ENCODE measurements at places on chromosomes 2 and 18.

DNA sequence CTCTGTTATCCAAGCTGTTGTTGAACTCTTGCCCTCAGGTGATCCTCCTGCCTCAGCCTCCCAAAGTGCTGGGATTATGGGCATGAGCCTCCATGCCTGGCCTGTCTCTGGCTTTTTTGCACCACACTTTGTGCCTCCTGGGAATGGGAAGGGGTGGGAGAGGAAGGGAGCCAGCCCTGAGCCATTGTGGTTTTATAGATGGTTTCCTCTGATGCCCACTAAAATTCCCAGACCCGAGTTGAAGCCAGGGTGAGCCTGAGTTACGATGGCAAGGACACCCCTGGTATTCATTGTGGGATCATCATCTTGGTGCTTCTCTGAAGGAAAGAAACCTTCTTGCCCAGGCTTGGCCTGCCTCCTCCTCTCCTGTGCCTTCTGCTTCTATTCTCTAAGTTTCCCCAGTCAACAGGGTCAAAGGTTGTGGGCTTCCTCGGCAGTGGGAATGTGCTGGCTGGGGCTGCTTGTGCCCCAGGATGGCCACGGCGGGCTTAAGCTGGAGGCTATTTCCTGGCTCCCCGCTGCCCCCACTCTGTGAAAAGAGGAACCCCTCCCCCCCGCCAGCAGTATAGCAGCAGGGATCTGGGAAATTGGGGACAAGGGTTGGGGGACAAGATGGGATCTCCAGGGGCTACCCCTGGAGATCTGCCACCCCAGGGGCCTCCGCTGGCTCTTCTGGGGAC, 106.2 kb downstream of the STPG4 start:
- DNase-seq, result no peak

DNA sequence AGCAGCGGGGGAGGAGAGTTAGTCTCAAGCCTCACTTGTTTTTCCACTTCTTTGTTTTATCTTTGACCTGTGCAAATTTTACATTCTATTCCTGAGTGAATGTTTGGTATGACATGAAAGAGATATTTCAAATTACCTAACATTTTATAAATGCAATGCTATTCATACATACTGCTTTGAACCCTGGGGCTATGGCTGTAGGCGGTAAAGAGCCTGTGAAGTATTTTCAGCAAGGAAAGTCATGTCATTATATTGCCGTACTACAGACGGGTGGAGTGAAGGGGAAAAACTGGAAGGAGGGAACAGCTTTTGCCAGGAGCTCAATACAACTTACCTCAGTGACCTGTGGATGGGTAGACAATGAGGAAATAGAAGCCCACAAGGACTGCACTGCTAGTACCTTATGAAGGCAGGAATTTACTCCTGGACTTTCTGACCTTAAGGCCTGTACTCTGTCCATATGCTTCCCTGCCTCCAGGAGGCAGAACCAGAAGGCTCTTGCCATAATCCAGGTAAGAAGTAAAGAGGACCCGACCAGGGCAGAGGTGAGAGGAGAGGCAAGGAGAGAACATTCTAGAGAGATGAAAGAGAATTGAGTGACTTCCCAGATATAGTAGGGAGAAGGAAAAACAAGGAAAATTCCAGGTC, 28.4 kb upstream of the TET3 start:
- DNase-seq, result no peak

DNA sequence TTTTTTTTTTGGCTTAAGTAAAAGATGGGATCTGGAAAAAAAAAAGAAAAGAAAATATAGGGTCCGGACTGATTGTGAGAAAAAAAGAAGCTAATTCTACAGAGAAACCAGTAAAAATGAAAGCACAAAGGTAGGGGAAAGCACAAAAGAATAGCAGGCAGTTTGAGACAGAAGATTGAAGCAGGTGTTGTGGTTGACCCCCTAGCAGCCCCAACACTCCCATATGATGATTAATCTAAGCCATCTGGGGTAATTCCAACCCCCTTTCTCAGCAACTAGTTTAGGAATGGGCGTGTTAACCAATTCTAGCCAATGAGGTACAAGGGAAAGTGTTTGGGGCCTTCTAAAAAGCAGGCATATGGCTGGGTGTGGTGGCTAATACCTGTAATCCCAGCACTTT, 77.0 kb downstream of the MBD2 start:
- DNase-seq, result no peak

- DNase-seq, result no peak
Observed at GRCh38 chr2:200810252-200810997, 1.3 kb upstream of the BZW1 start.

DNA sequence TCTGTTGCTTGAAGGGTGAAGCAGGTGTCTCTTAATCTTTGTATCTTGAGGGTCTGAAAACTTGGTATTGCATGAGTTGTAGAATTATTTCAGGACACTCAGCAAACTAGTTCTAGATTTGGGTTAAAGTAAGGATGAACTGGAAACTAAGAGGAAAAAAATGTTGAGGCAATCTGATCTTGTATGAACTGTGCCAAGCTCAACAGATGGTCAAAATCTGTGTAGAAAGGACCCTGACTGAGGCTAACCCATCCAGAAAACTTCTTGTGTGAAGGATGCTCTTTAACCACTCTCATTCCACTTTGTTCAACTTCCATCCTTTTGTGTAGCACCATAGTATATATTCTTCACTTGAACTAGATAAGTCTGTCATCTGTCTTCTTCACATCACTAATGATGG, 861.7 kb downstream of the SLC4A3 start:
- no peak for DNase-seq

GRCh38 chr2:172905937-172906811, 169.5 kb upstream of the MAP3K20 start:
- no peak for DNase-seq

DNA sequence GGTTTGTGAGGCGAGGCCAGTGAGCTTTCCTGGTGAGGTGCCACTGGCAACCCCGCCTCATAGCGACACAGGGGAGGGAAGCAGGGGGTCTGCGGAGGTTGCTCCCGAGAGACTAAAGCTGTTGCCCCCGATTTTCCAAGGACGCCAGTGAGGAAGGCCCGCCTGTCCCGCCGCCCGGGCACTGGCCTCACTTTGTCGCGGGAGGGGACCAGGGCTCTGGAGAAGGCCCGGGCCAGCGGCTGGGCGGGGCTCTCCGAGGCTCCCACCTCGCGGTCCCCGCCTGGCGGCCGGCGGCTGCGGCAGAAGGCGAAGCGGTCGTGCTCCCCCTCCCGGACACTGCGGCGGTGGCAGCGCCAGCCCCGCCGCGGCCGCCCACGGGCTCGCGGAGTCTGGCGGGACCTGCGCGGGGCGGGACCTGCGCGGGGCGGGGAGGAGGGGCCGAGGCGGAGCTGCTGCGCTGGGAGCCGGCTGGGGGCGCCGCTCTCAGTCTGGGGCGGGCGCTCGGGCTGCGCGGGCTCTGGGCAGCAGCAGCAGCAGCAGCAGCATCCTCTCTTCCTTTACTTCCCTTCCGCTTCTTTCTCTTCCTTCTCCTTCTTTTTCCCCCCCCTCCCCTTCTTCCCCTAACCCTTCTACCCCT, at the start of gene MAP2:
Gene MAP2 (plus strand): TSS at position 486 of the 637 bp plus-strand sequence. CDS start 229,124 bp downstream, outside the sequence.
- DNase-seq, result peak; percentile 27

DNA sequence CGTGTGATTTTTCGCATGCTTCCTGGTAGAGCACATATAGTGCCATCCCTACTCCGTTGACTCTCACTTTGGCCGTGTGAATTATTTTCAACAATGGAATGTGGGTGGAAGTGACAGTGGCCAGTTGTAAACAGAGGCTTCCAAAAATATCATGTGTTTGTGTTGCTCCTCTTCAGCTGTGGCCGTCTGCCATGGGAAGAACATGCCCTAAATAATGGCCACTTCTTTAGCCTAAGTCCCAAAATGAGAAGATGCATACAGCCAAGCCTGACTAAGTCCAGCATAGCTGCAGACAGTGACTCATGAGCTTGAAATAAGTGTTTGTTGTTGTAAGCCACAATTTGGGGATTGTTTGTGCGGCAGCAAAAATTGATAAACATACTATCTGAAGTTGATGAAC, 8.9 kb upstream of the GALNT1 start:
- DNase-seq, result no peak

DNA sequence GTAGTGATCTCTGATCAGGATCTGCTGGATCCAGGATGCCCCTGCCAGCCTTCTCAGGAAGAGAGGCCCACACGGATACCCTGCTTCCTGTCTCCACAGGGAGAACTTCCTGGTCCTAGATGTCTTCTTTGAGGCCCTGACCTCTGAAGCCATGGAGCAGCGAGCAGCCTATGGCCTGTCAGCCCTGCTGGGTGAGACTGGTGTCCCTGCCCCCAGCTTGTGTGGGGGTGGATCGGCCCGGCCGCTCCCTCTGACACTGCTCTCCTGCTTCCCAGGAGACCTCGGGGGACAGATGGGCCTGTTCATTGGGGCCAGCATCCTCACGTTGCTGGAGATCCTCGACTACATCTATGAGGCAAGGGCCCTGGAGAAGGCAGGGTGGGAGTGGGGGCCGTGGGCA, 6.6 kb downstream of the CHPF start:
- no peak for DNase-seq

DNA sequence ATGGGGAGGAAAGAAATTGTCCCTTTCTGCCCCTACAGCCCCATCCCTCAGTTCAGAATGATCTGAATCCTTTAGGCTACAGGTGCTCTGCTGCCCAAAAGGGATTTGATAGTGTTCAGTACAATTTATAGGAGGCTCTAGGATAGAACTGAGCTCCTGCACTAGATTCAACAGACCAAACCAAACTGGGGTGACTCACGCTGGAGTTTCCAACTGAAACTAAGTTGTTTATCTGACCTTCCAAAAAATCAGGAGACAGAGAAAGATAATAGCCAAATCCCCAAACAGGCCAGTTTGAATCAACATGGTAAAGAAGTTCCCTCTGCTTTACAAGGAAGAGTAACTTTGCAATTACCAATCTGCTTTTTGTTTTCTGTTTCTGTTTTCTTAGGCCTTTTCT, 72.7 kb upstream of the MBOAT2 start:
- DNase-seq, result no peak

DNA sequence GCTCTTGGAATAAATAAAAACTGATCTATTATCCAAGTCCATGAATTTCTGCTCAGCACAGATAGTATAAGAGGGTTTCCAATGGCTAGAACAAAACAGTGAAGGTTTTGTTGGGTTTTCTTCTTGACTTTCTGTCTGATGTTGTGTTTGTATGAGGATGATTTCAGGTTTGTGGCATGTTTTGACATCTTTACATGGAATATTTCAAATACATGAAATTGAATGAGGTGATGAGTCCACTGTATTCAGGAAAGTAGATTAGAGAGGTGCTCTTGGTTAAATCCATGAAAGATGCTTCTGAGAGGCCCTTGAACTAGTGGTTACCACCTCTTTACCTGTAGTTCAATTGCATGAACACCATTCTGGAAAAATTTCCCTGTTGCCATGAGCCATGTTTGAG, 84.3 kb downstream of the RAPGEF4 start:
- no peak for DNase-seq

DNA sequence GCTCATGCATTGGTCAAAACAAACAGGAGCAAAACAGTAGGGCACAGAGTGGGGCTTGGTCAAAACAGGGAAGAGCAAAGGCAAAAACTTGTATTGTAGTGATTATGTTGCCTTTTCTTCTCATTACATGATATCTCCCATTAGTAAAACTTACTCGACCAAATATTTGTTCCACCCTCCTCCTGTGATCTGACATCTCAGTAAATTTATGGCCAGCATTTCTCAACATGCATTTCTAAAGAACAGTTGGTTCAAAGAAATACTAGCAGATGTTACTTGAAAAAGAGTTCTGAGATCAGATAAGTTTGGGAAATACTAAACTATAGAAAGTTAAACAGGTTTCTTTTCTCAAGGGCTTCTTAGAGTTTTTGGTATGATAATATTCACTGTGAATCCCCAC, 423.1 kb downstream of the FIGN start:
- DNase-seq, result no peak

DNA sequence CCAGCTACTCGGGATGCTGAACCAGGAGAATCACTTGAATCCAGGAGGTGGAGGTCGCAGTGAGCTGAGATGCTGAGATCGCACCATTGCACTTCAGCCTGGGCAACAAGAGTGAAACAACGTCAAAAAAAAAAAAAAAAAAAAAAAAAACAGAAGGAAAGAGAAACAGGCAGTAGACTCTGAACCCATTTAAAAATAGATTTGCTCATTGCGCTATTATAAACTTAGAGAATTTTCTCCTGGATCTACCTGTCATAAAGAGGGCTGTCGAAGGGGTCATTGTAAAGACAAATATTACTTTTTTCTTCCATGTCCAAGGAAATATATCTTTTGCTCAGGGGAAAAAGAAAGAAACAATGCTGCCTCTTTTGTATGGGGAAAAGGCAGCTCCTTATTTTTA, 425.0 kb upstream of the ID2 start:
- DNase-seq, result no peak

- no peak for DNase-seq
Observed at GRCh38 chr18:33826151-33826550, 248.1 kb downstream of the ASXL3 start.

GRCh38 chr2:236956641-236957040, 129.0 kb upstream of the COPS8 start:
- DNase-seq, result no peak

DNA sequence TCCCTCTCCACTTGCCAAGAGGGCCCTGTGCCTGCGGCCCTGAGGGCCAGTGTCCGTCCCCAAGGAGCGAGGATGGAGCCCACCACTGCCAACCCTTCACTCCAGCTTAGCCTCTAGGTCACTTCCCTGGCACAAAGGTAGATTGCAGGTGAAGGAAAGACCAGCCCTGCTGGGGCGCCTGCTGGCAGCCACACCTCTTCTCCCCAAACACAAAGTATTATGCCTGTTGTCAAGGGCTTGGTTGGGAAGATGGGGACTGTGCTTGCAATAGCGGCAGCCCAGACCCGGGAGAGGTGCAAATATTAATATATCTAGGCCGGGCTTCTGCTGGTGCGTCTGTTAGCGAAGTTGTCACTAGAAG, 7.7 kb downstream of the KCNF1 start:
- no peak for DNase-seq

- no peak for DNase-seq
Observed at GRCh38 chr2:21804151-21804550, 680.4 kb downstream of the TDRD15 start.

DNA sequence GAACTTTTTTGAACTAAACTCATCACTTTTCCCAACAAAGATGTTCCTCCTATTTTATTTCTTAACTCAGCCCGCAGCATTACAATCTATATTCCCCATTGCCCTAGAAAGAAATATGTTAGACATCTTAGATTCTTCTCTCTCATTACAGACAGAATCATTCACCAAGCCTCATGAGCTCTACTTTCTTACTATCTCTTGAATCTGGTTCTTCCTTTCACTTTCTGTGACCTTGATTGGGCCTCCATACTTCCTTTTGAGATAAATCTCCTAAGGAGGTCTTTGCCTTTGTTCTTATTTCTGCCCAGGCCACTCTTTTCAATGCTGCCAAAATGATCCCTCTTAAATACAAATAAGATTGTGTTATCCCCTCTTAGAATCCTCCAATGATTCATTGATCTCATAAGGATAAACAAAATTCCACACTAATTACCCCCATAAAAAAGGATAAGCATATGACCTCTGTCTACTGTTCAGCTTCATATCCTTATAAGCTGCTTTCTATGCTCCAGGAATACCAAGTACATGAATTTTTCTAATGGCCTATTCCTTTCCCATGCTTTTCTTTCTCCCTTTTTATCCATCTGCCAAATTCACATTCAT, 400.0 kb downstream of the ARHGAP15 start:
- DNase-seq, result no peak
